Astrocyte (in vitro differentiated cells and primary cell): ENCODE measurements at places on chromosomes 5 and 9.

DNA sequence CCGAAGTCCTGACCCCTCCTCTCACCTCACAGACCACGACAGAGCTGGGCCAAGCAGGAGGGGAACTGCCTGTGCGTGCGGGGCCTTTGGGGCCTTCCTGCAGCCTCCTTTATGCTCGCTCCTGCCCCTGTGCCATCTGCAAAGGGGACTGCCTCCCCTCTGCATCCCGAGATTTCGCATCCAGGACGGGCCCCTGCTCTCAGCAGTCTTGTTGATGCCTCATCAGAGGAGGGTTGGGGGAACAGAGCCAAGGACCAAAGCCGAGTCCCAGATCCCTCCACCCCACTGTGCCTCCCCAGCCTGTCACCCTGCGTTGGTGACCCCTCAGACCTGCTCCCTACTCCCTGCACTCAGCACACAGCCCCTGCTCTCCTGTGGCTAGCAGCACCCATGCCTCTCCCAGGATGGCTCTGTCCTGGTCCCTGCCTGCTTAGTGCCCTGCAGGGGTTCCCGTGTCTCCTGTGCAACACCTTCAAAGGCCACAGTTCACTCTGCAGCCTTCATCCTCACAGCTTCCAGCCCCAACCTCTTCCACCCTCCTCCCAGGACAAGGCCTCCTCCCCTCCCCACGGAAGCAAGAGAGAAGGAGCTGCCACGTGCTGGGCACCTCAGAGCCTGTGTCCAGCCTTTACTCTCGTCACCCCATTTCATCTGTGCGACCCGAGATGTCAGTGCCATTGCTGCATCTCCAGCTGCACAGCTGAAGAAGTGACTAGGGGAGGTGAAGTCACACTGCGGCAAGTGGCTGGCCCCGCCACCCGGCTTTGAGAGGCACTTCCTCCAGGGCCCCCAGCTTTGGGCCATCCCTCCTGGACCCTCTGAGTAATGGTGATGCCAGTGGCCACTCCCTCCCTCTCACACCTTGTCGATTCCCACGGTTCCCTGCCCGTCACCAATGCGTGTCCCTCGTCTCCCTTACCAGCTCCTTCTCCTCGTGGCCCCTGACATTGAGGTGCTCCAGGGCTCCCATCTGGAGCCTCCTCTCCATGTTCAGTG lies 62.6 kb upstream of the LRRTM2 start:
- no peak for DNase-seq

- DNase-seq = no peak
These were observed 25.9 kb downstream of the RAD1 start for GRCh38 chr5:34889394-34889793.

- DNase-seq = no peak
These were observed 820.7 kb upstream of the TYRP1 start for GRCh38 chr9:11872471-11872870.

DNA sequence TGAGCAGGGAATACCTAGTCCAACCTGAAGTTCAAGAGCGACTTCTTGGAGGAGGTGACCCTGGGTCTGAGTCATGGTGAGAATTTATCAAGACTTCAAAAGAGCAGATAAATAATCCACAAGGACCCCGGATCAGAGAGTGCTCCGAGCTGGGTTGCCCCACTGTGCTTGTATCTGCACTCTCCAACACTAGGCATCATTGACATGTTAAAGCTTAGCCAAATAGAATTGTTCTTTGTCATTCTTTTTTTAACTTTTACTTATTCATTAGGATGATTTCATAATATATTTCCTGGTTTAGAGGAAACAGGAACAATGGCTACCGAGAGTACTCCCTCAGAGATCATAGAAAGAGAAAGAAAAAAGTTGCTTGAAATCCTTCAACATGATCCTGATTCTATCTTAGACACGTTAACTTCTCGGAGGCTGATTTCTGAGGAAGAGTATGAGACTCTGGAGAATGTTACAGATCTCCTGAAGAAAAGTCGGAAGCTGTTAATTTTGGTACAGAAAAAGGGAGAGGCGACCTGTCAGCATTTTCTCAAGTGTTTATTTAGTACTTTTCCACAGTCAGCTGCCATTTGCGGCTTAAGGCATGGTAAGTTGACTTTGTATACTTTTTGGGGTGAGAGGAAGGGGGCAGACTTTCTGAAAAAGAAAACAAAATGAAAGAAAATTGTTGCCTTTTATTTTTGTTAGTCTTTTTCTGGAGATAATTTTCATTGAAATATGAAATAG lies at the start of gene CARD6:
CARD6 (plus strand) TSS at position 300 of the 738 bp plus-strand sequence; CDS start at position 316, 16 bp downstream.
- no peak for DNase-seq

GRCh38 chr9:98324801-98325200 lies 69.4 kb upstream of the TBC1D2 start:
- DNase-seq = no peak

DNA sequence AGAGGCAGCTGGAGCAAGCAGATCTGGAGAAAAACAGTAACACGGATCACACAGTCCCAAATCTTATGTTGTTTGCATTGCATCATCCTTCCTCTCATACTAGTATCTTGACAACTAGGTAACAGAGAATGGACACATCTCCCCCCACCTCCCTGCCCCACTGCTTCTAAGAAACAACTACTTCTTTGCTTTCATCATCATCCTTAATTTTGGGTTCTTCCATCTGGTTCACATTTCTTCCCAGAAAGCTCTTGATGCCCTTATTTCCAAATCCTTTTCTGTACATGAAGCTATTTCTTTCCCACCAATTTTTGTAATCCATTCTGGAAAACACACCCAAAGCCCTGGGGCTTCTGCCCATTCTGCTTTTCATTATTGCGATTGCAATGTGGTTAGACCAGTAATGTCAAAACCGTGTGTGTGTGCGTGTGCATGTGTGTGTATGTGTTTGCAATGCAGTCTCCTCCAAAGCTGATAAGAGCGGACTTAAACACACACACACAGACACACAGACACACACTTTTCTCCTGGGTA lies 254.7 kb upstream of the SLC30A5 start:
- DNase-seq = no peak

- DNase-seq = no peak
These were observed 88.5 kb downstream of the KLHL3 start for GRCh38 chr5:137647401-137647800.

- DNase-seq = no peak
These were observed 33.3 kb upstream of the SPDL1 start for GRCh38 chr5:169550227-169550626.

DNA sequence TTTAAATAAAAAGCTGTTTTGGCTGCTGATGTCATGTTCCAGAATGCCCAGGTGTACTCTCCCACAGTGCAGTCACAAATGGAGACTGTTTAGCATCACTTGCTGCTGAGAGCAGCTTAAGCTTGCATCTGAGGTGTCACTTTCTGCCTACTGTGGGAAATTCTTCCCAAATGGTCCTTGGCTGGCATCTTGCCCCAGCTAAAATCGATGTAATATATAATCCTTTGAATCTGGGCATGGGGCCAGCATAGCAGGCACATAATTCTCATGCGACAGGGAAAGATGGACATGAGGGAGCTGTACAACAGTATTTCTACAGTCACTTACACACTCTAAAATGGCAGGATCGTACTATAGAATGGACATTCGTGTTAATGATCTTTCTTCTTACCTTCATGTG lies 144.3 kb downstream of the MACIR start:
- DNase-seq = no peak

- peak; percentile 65 for DNase-seq
These were observed 362.3 kb downstream of the MAT2B start for GRCh38 chr5:163867738-163868137.

- no peak for DNase-seq
These were observed 17.1 kb upstream of the GOLM1 start for GRCh38 chr9:86116425-86116824.

- no peak for DNase-seq
These were observed 312.5 kb upstream of the SEMA6A start for GRCh38 chr5:116887104-116887503.

DNA sequence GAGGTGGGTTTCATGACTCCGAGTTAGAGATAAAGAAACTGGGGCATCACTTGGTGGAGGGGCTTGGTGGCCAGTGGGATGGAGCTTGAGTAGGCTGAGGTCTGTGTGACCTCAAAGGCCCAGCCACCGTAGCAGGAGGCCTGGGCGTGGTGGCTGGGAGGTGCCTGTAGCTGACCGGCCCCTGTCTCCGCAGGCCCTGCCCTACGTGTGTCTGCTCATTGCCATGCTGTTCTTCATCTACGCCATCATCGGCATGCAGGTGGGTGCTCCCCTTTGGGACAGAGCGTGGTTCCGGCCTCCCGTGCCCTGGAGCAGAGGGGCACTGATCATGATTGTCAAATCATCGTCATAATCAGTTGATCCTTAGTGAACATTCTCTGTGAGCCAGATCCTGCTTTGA lies 196.2 kb downstream of the CACNA1B start:
- DNase-seq = no peak

DNA sequence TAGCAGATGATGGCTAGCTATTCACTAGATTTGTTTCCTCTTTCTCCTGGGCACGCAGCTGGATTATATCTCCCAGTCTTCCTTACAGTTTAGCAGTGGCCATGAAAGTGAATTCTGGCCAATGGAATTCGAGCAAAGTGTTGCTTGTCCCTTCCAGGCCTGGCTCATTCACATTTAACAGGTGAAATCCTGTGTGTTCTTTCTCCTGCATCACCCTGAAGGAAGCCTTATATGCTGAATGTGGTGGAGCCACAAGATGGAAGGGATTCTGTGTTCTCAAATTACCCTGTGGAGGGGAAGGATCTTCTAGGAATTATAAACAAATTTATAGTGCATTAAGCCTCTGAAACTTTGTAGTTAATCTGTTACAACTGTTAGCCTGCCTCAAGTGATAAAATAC lies 8.2 kb upstream of the ELOVL7 start:
- DNase-seq = no peak

DNA sequence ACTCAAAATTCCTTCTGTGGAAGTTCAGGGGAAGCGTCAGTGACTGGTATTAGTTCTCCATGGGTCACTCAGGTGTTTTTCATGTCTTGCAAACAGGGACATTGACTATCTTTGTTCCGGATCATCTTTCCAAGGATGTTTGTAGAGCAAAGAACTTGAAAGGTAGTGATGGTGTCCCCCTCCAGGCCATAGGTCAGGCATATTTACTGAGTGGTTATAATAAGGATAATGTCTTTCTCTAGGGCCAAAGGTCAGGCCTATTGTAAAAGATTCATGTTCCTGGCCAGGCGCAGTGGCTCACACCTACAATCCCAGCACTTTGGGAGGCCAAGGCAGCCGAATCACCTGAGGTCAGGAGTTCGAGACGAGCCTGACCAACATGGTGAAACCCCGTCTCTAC lies 614.8 kb downstream of the KIF4B start:
- no peak for DNase-seq

- DNase-seq = peak; percentile 78
These were observed 136.5 kb upstream of the RAI14 start for GRCh38 chr5:34519489-34520220.

GRCh38 chr5:138177941-138178515 lies 402 bp downstream of the BRD8 start:
- no peak for DNase-seq

- no peak for DNase-seq
These were observed 7.5 kb upstream of the CDH6 start for GRCh38 chr5:31185951-31186350.

GRCh38 chr9:95907794-95908193 lies 32.3 kb downstream of the ERCC6L2 start:
- DNase-seq = no peak

- no peak for DNase-seq
These were observed 20.5 kb downstream of the MAST4 start for GRCh38 chr5:66616520-66617225.

- DNase-seq = peak; percentile 61
These were observed 32.2 kb downstream of the ZNF131 start for GRCh38 chr5:43152946-43153345.

DNA sequence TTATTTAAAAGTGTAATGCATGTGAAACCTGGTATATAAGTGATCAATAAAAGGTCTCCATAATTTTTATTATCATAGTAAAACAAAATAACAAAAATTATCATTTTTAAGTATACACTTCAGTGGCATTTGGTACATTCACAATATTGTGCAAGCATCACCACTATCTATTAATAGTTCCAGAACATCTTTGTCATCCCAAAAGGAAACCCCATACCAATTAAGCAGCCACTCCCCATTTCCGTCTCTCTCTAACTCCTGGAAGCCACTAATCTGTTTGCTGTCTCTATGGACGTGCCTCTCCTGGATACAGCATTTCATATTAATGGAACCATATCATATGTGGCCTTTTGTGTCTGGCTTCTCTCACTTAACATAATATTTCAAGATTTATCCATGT lies 7.6 kb downstream of the OLFML2A start:
- no peak for DNase-seq

DNA sequence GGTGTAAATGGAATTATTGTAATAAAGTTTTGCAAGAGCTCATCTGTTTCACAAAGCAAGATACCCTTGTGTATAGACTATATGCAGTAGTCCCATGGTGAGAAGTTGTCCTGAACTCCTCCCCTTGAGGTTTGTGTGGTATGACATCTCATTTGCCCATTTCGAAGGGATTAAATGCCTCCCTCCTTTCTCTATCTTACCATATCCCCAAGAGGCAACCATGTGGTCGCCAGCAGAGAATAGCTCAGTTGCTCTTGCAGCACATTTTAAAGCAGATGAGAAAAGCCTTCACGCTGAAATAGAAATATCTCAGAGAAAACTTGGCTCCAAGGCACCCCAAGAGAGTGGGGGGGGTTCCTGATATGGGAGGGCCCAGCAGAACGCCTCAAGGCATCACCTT lies 4.6 kb downstream of the SEMA6A start:
- DNase-seq = no peak

- DNase-seq = peak; percentile 49
These were observed 654 bp downstream of the PURA start for GRCh38 chr5:140114341-140115185.

DNA sequence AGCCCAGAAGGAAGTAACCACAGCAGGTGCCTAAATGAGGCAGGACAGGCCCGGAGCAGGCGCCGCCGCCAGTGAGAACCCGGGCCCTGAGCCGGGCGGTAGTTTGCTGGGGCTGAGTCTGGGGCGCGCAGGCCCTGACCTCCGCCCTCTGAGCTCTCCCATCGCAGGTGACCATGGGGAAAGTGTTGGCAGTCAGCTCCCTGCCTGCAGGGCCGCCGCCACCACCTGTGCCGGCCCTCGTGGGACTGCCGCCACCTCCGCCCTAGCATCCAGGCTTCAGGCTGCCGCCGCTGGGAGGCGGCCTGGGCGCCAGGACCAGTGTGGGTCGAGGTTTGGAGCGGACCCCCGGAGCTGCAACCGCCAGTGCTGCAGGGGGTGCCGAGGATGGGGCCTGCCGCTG lies 61.1 kb downstream of the TARS1 start:
- no peak for DNase-seq

GRCh38 chr5:122076669-122077365 lies 1.2 kb downstream of the LOX start:
- DNase-seq = peak; percentile 67

GRCh38 chr5:157548513-157549282 lies 26.9 kb downstream of the ADAM19 start:
- DNase-seq = peak; percentile 91
